Activated T-helper 1 cell treated with anti-CD3 and anti-CD28 coated beads, Interleukin-2, amount 50 U/mL, for 16 hours (primary cell): ENCODE measurements at places on chromosomes 13 and 19.

GRCh38 chr19:11295665-11296245 lies at the start of gene TSPAN16:
TSS of gene TSPAN16 (plus strand) at chr19:11296160. CDS start at chr19:11296298, 138 bp downstream.
- no peak for DNase-seq

DNA sequence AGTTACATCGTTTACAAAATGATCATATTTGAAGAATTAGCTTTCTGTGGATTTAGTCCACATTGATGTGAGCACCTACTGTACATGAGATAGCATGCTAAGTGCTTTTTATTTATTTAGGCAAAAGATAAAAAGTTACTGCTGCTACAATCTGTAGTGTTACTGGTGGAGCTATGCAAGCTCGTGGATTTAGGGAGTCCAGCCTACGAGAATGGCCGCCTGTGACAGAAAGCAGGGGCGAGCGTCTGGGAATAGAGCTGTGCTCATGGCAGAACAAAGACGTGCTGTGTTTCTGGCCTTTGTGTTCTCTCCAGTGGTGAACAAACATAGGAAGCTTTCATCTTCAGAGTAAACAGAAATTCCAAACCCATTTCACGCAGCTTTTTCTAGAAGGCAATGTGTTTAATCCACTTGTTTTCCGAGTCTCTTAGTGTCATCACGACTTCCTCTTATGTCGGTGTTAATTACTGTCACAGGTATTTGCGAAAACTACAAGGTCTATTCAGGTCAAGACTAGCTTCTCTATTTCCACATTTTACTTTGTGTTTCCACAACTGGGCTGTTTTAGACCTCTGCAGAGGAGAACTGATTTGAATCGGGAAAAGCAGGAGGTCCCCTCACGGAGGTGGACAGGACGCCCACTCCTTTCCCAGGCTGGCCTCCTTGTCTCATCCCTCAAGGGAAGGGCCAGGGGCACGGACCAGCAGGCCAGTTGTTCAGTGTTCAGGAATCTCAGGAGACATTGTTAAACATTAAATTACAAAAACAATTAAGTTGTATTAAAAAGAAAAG lies 67.3 kb downstream of the ATP11A start:
- no peak for DNase-seq

DNA sequence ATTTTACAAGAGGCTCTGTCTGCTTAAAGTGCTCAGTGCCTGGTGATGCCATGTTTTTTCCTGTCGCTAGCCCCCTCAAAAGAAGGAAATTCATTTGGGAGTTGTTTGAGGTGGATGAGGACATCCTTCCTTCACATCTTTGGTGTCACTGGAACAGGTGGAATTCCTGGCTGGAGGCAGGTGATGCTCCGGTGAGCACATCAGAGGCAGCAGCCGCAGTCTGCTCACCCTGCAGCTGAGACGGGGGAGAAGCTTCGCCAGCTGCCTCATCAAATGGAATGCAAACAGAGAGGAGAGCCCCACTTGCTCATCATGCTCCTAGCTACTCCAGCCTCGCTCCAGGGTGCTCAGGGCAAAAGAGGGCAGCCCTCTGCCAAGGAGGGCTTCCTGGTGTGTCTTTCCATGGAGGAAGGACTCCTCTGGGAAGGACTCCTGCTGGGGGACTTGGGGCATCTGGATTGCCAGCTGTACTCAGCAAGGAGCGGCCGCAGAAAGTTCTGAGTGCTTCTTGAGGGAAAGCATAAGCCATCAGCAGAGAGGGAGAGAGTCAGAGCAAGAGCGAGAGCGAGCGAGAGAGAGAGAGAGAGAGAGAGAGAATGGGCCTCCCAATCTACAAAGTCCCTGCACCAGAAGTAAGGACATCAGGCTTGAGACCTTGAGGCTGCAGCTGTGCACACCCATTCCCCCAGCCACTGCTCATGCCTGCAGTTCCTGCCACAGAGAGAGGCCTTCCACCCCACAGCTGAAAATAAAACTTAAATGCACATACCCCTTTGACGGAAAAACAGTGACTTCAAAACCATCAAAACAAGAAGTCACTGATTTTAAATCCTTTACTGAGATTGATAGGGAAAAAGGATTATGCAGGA lies 74.3 kb upstream of the UBL3 start:
- DNase-seq = no peak

- DNase-seq = no peak
These were observed 6.1 kb upstream of the CEACAM1 start for GRCh38 chr19:42534391-42534790.

GRCh38 chr13:91805605-91806004 lies 407.2 kb downstream of the GPC5 start:
- no peak for DNase-seq
